Activated CD8-positive, alpha-beta memory T cell treated with anti-CD3 and anti-CD28 coated beads for 1 hour (primary cell): ENCODE measurements at places on chromosomes 1 and 21.

GRCh38 chr1:233038581-233038980 is 88.2 kb downstream of the NTPCR start:
- no peak for DNase-seq

DNA sequence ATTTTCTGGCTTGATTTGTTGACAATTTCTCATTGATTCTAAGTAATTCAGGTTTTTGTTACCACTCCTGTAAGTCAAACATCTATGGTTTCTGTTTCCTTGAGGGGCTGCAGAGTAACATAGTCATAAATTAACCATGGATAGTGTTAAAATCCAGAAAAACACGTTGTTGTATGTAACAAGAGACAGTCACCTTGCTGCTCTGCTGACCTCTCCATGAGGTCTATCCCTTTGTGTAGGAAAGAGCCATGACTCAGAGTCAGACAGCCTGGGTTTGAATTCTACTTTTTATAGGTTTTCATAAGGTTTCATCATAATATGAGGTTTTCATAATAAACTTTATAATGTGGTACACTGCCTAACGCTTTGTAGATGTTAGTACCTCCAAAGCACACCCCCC is 27.6 kb upstream of the NBL1 start:
- DNase-seq = no peak

- DNase-seq = no peak
Measured at GRCh38 chr1:169945181-169945580, 51.5 kb upstream of the SCYL3 start.

DNA sequence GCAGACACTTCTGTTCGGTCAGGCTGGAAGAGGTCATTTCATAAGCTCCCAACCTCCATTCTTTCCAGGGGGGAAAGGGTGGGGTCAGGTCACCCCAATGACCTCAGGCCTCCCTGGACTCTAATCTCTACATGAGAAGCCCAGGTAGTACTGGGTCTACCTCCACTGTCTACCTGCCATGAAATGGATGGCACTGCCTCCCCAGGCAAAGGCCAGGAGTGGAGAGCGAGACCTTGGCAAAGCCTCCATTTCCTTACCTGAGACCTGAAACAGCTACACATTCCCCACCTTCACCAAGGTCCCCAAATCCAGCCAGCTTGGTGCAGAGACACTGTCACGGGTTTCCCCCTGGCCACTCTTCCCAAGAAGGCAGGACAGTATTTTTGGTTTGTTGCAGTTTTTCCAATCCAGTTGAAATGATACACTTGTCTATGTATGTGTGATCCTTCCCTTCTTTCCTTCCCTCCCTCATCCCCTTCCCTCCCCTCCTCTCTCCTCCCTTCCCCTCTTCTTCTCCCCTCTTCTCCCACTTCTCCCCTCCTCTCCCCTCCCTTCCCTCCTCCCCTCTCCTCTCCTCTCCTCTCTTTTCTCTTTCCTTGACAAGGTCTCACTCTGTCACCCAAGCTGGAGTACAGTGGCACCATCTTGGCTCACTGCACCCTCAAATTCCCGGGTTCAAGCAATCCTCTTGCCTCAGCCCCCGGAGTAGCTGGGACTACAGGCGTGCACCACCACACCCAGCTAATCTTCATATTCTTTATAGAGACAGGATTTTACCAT is 16.1 kb downstream of the BTG2 start:
- DNase-seq = no peak

DNA sequence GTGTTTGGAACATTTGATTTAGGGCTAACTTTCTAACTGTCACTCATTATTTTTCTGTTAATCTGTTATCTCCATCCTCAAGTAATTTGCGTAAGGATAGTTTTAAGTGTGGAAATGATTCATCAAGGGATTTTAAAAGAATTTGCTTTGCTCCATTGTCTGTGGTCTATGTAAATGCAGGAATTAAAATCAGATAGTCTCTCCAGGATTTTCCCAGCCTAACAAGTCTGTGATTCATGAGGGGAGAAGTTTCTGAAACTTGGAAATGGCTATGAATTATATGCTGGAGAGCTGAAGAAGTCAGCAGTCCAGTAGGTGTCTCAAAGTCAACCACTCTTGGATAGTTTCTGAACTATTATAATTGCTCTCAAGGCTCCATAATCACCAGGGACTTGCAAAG is 264.5 kb downstream of the MRPL39 start:
- DNase-seq = no peak
